ENCODE measurements at places on chromosomes 1 and 21.

GRCh38 chr1:48105165-48105564 lies 108.0 kb upstream of the TRABD2B start:
- DNase-seq, result no peak

GRCh38 chr21:43792406-43792805 lies 3.0 kb downstream of the RRP1 start:
- no peak for DNase-seq

DNA sequence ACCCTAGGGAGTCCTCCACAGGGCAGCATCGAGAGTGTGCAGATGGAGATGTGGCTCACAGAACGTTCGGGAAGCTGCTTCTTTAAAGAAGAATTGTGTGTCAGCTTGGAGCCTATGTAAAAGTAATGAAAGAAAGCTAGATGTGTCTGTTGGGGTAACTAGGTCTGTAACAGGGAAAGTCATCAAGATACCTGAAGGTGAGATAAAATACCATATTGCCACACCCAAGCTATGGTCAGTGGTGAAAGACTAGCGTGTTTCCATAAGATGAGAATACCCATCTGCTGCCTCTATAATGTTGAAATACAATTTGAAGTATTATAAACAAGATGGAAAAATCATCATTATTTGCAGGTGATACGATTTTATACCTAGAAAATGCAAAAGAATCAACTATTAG lies 17.5 kb downstream of the RCAN1 start:
- DNase-seq, result no peak

GRCh38 chr1:41169799-41170180 lies 72.3 kb downstream of the SCMH1 start:
- no peak for DNase-seq

- no peak for DNase-seq
Observed at GRCh38 chr1:232890340-232890943, 60.0 kb upstream of the NTPCR start.

DNA sequence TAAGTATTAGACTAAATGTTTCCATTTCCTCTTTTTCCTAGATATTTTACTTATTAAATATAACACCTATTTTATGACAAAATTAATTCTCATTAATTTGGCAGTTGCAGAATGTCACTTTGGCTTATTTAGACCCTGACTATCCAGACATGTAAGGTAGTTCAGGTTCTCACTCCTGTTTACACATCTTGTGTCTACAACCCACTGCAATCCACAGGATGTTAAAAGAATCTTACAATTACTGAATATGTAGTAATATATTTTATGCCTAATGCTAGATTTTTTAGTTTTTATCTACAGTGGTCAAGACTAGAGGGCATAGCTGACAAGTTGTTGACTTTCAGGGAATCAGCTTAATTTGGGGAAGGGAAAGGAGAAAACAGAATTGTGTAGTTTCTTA lies 346.7 kb downstream of the USP25 start:
- no peak for DNase-seq

- no peak for DNase-seq
Observed at GRCh38 chr1:51867479-51868232, 10.9 kb downstream of the NRDC start.

- DNase-seq, result no peak
Observed at GRCh38 chr1:65230731-65231481, 78.4 kb upstream of the DNAJC6 start.

DNA sequence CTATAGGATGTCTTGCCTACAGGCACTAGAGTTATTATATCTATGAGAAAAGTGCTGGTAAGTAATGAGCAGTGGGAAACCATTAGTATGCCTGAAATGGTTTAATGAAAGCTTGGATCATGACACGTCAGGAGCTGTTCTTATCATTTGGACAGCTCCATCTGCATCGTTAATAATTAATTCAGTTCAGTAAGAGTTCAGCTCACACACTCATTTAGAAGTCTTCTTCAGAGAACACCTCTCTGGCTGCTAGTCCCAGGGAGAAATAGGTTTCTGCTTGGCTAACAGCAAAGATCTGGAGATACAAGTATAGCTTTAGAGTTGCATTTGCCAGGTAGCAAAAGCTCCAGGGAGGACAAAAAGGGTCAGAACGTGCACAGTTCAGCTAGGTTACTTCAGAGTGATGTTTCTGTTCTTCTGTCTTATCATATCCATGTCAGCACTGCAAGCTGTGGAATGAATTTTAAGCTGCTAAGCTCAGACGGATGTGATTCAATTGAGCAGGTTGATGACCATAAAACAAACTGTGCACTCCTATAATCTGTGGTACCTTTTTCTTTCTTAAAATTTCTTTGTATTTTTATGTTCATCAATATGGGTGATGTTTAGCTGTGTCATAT lies 173.6 kb downstream of the ADGRL2 start:
- DNase-seq, result no peak

DNA sequence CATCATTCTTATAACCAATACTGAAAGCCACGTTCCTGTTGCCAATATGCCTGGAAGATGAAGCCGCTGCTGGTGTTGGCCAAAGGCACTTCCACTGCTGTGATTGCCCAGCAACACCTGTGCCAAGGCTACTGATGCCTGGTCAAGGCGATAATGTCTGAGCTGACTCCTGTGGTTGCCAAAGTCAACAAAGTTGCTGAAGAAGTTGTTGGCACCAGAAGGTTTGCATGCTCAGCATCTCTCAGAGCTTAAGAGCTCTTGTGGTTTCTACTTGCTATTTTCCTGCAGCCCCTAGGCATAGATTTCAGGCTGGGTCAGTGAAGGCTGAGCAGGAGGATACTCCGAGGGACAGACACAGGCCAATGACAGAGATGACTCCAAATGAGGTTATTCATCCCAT lies 63.4 kb upstream of the RAB3GAP2 start:
- no peak for DNase-seq

DNA sequence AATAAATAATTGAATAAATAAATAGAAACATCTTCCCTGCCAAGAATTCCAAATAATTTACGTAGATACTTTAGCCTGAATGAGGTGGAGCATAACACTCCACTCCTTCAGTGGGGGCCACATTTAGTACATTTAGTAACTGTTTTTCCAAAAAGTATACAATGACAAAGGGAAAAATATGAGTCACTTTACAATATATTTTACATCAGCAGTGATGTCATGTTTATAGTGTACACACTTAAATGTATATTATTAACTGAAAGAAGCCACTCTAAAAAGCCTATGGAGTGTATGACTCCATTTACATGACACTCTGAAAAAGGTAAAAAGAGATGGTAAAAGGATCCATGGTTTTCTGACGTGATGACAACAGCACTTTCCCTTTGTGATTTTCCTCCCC lies 344.5 kb upstream of the GREM2 start:
- no peak for DNase-seq

- peak; percentile 82 for DNase-seq
Observed at GRCh38 chr1:17120962-17121837, 1.9 kb upstream of the PADI2 start.

DNA sequence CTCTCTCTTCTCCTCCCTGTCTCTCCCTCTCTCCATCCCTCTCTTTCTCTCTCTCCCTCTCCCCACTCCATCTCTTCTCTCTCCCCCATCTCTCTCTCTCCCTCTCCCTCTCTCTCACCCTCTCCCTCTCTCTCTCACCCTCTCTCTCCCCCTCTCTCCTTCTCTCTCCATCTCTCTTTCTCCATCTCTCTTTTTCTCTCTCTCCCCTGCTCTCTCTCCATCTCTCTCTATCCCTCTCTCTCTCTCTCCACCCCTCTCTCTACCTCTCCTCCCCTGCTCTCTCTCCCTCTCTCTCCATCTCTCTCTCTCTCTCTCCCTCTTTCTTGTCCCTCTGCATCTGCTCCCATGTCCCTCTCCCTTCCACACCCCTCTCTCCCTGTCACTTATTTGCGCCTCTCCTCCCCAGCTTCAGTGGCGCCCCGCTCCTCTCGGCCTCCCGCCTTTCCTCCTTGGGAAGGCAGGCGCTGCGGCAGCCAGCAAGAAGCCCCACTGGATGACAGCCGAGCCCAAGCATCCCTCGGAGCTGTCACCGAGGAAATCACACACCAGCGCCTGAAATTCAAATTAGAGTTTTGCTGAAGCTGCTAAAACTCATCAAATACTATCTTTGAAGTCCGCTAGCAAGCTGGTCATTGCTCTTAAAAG lies 15.3 kb upstream of the EPHA8 start:
- no peak for DNase-seq

GRCh38 chr1:12052008-12052573 lies 11.0 kb upstream of the TNFRSF8 start:
- DNase-seq, result peak; percentile 47

DNA sequence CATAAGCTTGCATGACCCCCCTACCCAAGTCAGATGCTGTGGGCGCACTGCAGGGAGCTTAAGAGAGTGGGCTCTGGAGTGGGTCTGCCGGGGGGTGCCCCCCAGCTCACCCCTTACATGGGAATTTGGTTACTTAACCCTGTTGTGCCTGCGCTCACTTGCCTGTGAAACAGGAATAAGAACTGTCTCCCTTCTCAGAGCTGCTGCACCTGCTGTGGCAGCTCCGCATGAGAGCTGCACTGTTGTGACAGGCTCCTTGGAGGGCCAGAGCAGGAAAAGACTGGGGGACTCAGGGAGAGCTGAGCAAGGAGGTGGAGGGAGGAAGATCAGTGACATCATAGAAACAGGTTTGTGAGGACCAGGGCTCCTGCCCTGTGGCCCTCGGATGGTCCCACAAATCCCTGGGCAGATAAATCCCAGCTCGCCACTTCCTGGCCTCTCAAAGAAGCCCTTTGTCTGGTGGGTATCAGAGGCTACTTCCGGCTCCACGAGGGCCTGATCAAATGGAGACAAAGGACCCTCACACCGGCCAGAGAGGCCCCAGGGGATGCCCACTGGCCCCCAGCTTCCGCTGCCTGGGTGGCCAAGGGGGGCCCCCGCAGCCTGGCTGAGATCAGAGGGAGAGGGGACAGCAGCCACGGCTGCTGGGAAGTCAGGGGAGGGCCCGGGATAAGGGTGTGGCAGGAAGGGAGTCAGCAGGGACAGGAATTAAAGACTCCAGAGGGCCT lies 28.9 kb upstream of the LAPTM5 start:
- no peak for DNase-seq

DNA sequence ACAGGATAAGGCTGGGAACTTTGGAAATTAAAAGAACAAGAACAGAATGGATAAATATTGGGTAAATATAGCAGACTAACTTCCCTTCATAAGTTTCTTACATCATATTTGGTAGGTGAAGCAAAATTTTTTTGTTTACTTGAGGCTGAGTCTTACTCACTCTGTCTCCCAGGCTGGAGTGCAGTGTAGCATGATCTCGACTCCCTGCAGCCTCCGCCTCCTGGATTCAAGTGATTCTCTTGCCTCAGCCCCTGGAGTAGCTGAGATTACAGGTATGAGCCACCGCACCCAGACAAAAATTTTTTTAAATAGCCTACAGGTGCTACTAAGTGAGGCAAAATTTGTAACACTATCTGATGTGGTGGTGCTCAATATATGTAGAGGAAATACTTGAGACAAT lies 50.7 kb downstream of the TM2D1 start:
- DNase-seq, result no peak

GRCh38 chr21:36005018-36005417 lies 55.3 kb downstream of the SETD4 start:
- DNase-seq, result no peak

DNA sequence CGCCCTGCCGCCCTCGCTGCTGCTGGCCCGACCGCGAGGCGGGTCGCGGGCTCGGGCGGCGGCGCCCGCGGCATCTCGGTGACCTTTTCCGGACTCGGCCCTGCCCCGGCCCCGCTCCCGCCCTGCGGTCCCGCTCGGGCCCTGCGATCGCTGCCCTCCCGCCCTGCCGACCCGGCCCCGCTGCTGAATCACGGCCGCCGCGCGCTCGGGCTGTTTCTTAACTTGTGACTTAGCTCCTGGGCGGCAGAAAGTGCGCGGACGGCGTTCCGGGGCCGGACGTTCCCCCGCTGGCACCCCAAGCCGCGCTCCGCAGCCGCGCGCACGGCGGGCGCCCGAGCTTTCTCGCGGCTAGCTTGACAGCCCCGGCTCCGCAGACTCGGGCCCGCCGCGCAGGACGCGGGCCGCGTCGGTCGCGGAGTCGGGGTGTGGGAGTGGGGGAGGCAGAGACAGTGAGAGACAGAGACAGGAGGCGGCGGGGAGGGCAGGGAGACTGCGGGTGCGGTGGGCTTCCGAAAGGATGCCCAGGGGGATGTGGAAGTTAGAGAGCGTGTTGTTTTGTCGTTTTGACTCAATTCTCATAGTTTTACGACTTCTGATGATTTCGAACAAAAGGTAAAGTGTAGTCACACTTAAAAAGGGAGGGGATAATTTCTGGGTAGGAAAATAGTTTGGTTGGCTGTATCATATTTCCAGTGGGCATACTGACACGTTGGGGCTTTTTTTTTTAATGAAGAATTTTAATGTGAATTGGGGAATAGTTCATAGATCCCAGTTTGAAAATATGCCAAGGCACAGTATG lies 49.8 kb downstream of the PRDM2 start:
- no peak for DNase-seq

- DNase-seq, result no peak
Observed at GRCh38 chr1:92424381-92424780, 62.3 kb downstream of the GFI1 start.

GRCh38 chr1:161187311-161187710 lies 10.0 kb upstream of the B4GALT3 start:
- no peak for DNase-seq

GRCh38 chr1:59393211-59394180 lies 96.6 kb downstream of the FGGY start:
- DNase-seq, result peak; percentile 87

GRCh38 chr1:17904290-17904689 lies 149.2 kb downstream of the ACTL8 start:
- DNase-seq, result no peak

DNA sequence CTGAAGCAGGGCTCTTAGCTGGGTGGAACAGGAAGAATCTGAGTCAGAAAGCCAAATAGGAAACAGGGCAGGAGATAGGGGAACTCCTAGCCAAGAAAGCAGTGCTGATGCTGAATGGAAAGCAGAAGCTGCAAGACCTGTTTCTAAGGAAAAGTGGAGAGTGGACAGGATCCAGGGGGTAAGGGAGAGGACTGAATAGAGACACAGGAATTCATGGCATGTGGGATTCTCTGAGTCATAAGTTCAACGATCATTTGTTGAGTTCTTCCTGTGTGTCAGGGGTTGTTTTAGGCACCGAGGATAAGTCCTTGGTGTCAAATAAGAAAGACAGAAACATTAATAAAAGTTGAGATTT lies 153.8 kb upstream of the FGGY start:
- peak; percentile 77 for DNase-seq

DNA sequence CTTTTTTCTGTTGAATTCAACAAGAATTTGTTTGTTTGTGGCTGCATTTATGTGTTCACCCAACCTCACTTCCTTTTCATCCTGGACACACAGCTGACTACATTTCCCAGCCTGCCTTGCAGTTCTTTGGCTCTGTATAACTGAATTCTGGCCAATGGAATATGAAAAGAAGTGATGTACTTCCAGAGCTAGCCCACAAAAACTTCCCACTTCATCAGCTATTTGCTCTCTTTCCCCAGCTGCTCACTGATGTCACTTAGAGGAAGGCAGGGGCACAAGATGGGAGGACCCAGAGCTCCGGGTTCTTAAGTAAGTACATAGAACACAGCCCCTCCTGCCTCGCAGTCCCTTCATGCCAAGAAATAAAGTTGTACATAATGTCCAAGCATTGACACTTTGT lies 235.0 kb upstream of the FGGY start:
- peak; percentile 85 for DNase-seq

- DNase-seq, result no peak
Observed at GRCh38 chr1:30478799-30479563, 244.4 kb downstream of the MATN1 start.

GRCh38 chr21:34595457-34595856 lies 19.5 kb downstream of the RCAN1 start:
- no peak for DNase-seq

Data from astrocyte of the cerebellum (primary cell).